Stimulated activated CD8-positive, alpha-beta memory T cell treated with anti-CD3 and anti-CD28 coated beads, Interleukin-15, amount 100 ng/mL, for 24 hours (primary cell): ENCODE measurements at places on chromosomes 2 and 18.

DNA sequence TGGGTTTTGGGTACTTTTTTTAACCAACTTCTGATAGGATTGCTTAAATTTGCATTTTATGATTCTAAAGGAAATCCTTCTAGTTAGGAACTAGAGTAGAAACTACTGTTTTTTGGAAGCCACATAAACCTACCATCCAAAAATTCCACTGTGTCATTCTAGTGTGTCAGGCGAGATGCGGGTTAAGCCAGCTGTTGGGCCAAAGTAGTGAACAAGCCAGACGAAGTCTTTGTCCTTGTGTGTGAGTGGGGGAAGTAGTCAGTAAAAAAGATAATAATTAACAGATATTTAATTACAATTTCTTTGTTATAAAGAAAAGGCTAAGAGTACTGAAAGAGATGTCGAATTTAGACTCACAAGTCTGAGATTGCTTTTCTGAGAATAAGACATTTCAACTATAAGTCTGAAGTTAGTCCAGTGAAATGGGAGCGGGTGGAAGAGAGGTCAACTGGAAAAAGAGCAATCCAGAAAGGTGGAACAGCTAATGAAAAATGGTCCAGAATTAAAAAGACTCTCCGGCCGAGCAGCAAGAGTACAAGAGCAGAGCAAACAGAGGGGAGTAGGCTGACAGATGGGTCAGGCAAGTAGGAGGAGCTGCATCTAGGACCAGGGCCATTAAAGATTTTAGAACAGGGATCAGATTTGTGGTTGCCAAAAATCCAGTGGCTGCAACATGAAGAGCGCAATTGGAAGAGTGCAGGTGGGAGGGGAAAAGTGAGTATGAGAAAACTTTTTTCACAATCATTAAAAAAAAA is 1.5 kb downstream of the EPB41L5 start:
- no peak for DNase-seq

- no peak for DNase-seq
Observed at GRCh38 chr2:216683846-216684245, 11.5 kb downstream of the IGFBP5 start.

DNA sequence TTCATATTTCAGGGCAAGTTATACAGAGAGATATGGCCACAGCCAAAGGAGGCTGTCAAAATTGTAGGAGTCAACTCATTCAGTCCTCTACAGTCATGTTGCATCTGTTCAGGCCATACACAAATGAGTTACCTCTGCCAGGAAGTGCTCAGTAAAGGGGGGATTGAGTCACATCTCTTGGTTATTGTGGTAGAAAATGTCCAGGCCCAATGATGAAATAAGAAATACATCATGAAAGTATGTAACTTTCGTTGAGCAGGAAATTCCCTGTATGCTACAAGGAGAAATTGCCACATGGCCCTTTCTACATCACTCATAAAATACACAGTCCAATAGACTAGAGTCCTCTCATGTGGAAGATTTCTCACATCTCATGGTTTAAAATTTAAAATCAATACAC is 103.9 kb upstream of the COL3A1 start:
- no peak for DNase-seq

DNA sequence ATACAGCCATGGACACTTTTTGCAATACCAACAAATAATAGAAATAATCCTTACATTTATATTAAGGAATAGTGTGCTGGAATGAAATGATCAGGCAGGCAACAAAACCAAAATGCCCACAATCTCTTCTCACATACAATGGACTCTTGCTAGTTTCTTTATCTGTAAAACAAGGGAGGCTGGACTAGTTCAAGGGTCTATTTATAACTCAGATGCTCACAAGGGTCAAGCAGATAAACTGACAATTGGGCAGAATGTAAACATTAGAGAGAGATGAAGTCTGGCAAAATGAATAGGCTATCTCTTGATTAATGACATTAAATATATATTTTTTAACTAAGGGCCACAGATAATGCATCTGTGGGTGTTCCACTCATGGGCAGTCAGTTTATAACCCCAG is 11.4 kb downstream of the PPIL3 start:
- no peak for DNase-seq

DNA sequence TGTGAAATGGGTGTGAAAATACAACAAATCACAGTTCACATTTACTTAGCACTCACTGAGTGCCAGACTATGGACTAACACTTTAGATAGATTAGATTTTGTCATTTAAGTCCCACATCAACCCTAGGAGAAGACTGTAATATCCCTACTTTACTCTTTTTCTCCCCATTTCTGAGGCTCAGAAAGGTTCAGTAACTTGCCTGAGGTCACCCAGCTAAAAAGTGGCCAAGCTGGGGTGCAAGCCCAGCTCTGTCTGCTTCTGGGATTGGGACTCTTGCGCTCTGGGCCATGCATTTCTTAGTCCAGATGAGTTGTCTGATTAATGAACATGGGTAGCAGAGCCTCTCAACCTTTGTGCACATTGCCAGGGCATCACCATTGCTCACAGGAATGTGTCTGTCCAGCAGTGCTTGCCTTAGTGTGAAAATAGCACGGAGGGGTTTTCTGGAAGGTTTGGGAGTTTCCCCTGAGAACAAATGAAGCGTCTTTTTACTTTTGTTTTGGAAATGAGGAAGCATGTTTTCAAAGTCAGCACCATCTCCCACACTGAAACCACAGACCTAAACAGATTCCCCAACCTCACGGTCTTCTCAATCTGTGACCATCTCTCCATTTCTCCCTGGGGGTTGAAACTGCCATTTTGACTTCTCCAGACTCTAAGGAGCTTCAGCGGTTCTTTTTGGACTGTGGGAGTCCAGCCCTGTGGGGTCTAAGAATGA is 31.9 kb downstream of the NRP2 start:
- DNase-seq: no peak

DNA sequence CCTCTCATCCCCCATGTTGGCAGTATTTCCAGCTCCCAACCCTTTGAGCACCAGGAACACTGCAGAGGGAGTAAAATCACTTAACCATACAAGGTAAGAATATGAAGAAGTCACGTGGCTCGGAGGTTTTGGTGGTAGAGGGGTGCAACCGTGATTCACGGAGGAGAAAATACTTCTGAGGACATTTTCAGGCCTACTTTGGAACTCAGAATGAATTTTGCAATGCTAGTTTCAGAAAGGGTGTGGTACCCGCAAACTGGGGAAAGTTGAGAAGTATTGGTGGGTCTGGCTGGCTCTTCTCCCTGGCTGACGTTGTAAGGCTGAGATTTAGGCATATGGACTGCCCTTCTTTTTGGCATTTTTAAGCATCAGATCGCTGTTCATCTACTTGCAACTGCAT is 442 bp downstream of the SERPINB5 start:
- DNase-seq: no peak

DNA sequence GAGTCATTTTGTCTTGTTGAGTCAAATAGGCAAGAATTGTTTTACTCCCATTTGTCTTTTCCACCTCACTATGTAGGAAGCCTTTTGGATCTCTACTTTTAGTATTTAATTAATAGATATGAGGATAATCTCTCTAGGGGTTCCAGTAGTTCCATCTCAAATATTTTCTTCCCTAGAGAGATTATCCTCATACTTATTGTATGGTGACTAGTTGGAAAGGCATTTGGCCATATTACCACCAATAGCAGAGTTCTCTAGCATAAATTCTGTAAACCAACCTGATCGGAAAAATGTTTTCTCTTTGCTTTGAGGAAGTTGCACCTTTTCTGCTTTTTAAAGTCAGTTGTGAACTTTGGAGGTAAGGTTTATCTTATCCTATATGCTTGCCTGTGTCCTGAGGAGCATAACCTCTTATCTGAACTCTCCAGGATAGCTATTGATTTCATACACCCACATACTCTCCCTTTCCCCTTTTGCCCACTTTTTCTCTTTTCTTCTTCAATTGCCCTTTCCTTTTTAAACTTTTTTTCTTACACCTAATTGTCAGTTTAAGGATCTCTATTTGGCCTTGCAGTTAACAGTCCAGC is 100.8 kb downstream of the GALNT1 start:
- DNase-seq: no peak

DNA sequence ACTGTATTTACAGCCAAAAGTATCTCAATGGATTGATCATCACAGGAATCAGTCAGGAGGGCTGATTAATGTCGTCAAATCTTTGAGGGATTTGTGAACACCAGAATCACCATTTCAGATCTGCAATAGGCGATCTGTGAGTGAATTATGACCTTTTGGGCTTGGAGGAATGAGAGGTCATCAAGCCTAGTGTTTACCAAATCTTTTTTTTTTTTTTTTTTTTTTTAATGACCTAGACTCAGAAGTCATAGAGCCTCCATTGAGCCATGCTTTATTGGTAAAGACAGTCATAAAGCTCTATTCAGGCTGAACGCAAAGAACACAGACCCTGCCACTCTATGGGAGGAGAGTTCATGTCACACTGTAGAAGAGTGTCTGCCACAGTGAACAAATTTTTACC is 97.7 kb downstream of the SOCS6 start:
- no peak for DNase-seq

- DNase-seq: no peak
Observed at GRCh38 chr2:127169066-127169660, 50.9 kb downstream of the CYP27C1 start.

DNA sequence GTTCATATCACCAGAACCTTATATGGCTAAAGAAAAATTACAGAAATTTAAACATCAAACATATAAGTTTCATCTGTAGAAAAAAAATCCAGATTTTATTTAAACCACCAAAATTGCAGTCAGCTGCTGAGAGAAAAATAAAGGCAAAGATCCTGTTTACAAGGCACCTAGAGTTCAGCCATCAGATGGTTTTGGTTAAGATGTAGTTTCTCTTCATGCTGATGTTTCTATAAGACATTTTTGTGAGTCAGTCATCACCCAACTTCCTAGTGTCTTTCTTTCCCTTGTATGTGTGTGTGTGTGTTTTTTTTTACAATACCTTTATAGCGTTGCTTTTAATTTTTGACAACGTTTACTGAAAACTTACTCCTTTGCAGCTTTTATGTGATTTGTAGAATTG is 26.1 kb upstream of the MMADHC start:
- DNase-seq: no peak

DNA sequence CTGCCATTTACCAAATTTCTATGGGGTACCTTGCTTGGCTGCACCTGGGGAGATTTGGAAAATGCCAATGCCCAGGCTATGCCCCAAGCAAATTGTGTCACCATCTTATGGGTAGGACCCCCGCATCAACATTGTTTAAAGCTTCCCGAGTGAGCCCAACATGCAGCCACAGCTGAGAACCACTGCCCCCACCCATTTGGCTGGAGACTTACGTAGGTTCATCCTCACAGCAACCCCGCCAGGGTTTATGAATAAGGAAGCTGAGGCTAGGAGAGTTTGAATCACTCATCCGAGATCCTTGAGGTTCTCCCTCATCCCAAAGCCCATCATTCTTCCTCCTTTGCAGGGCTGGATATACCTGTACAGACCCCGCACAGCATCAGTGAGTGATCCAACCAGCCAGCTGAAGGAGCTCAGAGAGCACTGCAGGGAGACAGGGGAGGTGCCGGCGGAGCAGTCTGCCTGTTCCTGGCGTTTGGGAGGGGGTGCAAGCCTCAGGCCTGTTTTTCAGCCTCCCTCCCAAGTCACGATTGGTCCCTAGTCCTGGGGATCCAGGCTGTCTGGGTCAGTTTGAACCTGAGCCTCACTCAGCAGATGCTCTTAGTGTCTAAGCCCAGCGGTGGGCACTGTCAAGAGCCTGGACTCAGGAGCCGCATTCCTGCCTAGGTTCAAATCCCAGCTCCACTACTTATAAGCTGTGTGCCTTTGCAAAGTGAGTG is 164.9 kb downstream of the SMAD7 start:
- no peak for DNase-seq

- no peak for DNase-seq
Observed at GRCh38 chr2:70132244-70133126, 45.2 kb downstream of the PCBP1 start.

DNA sequence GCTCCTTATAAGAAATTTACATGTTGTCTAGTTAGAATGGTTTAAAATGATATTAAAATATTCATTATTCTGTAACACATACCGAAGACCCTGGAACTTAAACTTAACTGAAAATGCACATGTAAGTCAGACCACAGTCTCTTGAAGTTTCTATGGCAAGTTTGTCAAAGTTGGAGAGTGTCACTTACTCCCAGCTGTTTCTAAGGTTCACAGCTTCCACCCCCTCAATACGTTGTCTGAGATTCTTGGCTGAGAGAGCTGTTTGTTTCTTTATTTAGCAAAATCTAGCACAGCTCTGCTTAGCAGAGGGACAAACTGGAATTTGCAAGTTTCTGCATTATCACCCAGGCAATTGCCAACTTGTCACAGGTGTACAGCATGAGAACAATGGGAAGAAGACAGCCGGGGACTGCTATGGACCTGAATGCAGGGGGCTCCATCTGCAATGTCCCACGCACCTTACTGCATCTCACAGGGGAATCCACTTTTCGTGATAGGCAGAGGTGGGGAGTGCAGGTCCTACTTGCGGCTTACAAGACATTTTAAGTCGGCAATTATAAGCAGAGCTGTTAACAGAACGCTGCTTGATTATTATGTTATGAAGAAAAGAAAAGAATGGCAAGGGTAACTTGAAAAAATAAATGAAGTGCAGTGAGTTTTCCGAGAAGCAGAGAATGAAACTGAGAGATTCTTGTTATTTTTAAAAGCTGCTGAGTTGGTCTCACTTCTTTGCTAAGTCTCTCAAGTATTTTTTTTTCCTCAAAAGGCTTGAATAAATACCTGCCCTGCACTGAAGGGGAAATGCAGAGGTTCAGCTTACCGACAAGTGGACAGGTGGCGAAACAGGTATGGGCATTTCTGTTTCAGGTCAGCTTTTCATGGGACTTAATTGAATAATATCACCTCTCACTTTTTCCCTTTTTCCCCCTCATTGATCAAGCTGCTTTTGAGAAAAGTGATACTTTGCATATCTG is 1072.1 kb upstream of the FANCL start:
- no peak for DNase-seq

DNA sequence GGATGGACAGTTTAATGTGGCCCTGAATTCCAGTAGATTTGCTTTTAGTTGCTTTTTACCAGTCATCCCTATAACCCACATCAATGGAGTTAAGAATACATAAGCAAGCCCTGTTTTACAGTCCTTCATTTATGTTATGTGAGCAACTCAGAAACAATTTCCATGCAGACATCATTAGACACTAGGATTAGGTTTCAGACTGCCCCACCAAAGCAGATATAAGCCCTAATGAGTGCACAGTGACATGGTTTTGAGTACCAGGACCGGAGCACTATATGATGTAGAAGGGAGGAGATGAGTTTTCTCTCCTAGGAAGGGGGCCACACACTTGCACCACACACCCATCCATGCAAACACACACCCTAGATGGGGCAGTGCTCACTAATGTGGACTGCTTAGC is 15.5 kb downstream of the KCNS3 start:
- DNase-seq: no peak

- DNase-seq: no peak
Observed at GRCh38 chr18:9135912-9136314, 668 bp upstream of the ANKRD12 start.

GRCh38 chr2:10057231-10058107 is 14.1 kb downstream of the KLF11 start:
- no peak for DNase-seq

GRCh38 chr2:21924640-21925285 is 801.0 kb downstream of the TDRD15 start:
- DNase-seq: no peak
